Activated naive CD8-positive, alpha-beta T cell treated with anti-CD3 and anti-CD28 coated beads for 36 hours (primary cell): ENCODE measurements at places on chromosomes 6 and 20. TPM values are rescaled to one million over a fixed set of nuclear protein-coding genes. Genes with fewer than 3 reads are reported as not detected.

Gene MAPK13
- total RNA-seq, result 53.5 TPM

- H3K4me1 ChIP-seq, result peaks cover 18% of the 10 kb centered on the region
- H3K27me3 ChIP-seq, result no peaks in the 10 kb centered on the region
- no peaks in the 10 kb centered on the region for H3K36me3 ChIP-seq
Observed at GRCh38 chr20:44594730-44595129, 12.4 kb downstream of the PKIG start.

Gene ACTL10
- total RNA-seq, result 4.1 TPM

GRCh38 chr6:30719356-30719755 is 796 bp upstream of the TUBB start:
- H3K27me3 ChIP-seq, result peaks cover 12% of the 10 kb centered on the region
- H3K27ac ChIP-seq, result peak overlapping the region; percentile 100
- peak overlapping the region; percentile 97 for H3K4me3 ChIP-seq
- no peak for DNase-seq
- H3K4me1 ChIP-seq, result peaks cover 53% of the 10 kb centered on the region

DNA sequence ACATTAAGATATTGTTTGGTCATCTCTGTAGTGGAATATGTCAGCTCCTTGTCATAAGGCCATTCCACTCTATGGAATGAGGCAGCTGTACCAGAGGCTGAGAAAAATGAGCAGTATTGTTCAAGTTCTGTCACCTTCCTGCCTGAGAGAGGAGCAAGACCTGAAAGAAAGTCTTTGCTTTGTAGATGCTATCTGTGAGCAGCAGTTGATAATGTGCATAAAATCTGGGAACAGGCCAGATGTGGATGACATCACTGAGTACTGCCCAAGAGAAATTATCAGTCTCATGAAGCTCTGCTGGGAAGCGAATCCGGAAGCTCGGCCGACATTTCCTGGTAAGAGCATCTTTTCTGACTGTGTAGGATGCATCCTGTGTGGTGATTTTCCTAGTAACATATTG is 16.8 kb downstream of the RIPK1 start:
- H3K27me3 ChIP-seq, result no peaks in the 10 kb centered on the region
- DNase-seq, result no peak
- H3K27ac ChIP-seq, result no peak overlapping the region
- peaks cover 13% of the 10 kb centered on the region for H3K4me1 ChIP-seq

Gene MED23
- total RNA-seq, result 20.9 TPM

Gene COX4I2
- not detected for total RNA-seq

Gene HLA-F
- total RNA-seq, result 181 TPM

GRCh38 chr20:5890773-5891441 is 59.4 kb downstream of the TRMT6 start:
- no peak overlapping the region for H3K4me3 ChIP-seq
- no peak overlapping the region for H3K27ac ChIP-seq
- no peak for DNase-seq
- H3K36me3 ChIP-seq, result no peaks in the 10 kb centered on the region

DNA sequence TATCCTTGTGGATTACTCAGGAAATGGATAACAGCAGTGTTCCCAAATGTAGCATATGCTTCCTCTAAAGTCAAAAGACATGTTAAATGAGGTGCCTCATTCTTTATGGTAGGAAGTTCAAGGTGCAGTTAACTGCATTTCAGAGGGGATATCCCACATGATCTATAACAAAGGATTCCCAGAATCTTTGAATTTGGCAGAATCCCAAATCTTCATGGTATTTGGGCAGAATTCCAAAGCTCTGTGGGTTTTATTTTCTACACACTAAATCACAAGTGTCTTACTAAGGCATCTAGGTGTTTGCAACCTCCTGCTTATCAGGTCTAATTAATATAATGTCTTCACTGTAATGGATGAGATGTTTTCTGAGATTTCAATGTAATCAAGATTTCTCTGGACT is 364.3 kb upstream of the MAN1A1 start:
- no peaks in the 10 kb centered on the region for H3K27me3 ChIP-seq
- H3K27ac ChIP-seq, result no peak overlapping the region
- H3K36me3 ChIP-seq, result no peaks in the 10 kb centered on the region
- no peak overlapping the region for H3K4me3 ChIP-seq
- no peaks in the 10 kb centered on the region for H3K4me1 ChIP-seq
